ENCODE measurements at places on chromosomes 2 and 18. TPM values are rescaled to one million over a fixed set of nuclear protein-coding genes. Genes with fewer than 3 reads are reported as not detected.

GBX2 gene
- not detected for total RNA-seq

GRCh38 chr2:173997269-173997668, 32.1 kb upstream of the SP3 start:
- H3K36me3 ChIP-seq, result no peaks in the 10 kb centered on the region
- H3K4me1 ChIP-seq, result no peaks in the 10 kb centered on the region
- DNase-seq, result no peak
- H3K27me3 ChIP-seq, result peaks cover 22% of the 10 kb centered on the region
- no peak overlapping the region for H3K4me3 ChIP-seq

DNA sequence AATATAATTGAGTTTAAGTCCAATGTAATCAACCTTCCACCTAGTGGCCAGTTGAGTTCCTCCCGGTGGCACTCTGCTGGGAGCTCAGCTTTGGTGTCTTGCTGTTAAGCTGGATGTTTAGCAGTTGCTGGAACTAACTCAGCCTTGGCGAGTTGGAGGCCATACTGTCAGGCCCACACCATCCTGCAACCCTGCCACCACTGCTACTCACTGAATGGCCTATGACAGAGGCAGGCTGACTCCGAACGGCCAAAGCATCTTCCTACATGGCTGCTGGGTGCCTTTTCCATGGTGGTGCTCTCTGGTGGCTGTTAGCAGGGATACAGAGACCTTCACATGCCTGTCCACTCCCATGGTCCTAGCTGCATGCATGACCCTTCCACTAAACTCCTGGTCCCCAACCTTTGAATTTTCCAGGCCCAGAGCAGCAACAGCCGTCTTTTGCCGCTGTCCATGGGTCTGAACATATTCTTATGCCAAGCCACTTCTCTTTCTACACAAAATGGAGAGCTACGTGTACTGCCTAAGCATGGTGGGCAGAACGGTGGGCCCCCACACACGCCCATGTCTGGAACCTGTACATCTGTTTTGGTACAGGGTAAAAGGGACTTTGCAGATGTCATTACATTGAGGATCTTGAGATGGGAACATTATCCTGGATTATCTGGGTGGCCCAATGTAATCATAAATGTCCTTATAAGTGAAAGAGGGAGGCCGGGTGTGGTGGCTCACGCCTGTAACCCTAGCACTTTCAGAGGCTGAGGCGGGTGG, 15.0 kb upstream of the TRAF3IP1 start:
- no peak overlapping the region for H3K27ac ChIP-seq
- DNase-seq, result no peak
- H3K4me1 ChIP-seq, result no peaks in the 10 kb centered on the region
- H3K27me3 ChIP-seq, result peaks cover 10% of the 10 kb centered on the region

DNA sequence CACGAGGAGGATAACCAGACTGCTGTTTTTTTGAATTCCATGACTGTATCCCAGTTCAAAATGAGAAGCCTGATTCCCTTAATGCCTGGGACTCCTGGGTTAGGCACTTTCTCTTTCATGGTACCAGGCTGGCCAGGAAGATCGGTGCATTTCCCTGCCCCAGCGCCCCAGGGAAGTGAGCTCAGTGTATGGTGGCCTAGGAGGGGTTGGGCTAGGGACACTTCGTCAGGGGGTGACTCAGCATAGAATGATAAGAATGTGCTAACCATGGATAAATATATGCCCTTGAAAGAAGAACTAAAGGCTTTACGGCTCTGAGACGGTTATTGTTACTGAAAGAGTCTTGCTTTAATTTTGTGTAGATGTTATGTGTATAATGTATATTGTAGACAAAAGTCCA, 27.5 kb upstream of the FAM237A start:
- DNase-seq, result no peak
- peaks cover 6% of the 10 kb centered on the region for H3K27me3 ChIP-seq
- H3K4me3 ChIP-seq, result no peak overlapping the region
- peaks cover under 1% of the 10 kb centered on the region for H3K4me1 ChIP-seq
- H3K36me3 ChIP-seq, result no peaks in the 10 kb centered on the region
- no peak overlapping the region for H3K27ac ChIP-seq
